ENCODE measurements at places on chromosomes 3 and 15.
A peak's percentile ranks its signal among the peaks of the same experiment; 100 is the strongest.

DNA sequence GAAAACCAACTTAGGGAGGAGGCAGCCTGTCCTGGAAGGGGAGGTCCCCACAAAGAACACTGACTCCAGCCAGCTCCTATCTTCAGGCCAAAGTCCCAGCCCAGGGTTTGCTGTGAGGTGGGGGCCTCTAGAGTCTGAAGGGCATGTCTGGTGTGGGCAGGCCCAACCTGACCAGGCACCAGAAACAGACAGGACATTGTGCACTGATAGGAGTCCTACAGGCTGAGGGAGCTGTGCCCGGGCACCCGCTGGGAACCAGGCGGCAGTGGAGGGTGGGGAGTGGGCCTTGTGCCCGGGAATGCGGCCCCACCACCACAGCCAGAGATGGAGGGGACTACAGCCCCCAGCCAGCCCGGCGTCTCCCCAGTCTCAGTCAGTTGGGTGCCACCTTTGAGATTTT, 161.4 kb downstream of the WNT7A start:
- DNase-seq, result no peak

GRCh38 chr3:114299421-114299820, 5.6 kb downstream of the TIGIT start:
- peak; percentile 20 for DNase-seq

- DNase-seq, result no peak
Measured at GRCh38 chr3:58514405-58514804, 22.5 kb downstream of the KCTD6 start.

DNA sequence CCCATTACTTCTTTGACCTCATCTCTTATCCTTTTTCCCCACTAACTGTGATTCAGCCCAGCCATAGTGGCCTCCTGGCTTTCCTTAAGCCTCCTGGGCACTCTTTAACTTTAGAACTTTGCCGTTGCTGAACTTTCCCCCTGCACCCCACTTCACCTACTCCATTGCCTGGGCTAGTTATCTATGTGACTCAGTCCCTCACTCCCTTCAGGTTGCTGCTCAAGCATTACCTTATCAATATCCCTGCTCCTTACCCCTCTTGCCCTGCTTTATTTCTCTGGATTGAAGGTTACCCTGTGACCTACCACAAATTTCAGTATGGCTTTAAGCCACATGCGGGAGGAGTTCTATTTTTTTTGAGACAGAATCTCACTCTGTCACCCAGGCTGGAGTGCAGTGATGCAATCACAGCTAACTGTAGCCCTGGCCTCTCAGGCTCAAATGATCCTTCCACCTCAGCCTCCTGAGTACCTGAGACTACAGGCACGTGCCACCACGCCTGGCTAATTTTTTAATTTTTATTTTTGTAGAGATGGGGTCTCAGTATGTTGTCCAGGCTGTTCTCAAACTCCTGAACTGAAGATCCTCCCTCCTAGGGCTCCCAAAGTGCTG, 3.4 kb downstream of the MON1A start:
- DNase-seq, result no peak

DNA sequence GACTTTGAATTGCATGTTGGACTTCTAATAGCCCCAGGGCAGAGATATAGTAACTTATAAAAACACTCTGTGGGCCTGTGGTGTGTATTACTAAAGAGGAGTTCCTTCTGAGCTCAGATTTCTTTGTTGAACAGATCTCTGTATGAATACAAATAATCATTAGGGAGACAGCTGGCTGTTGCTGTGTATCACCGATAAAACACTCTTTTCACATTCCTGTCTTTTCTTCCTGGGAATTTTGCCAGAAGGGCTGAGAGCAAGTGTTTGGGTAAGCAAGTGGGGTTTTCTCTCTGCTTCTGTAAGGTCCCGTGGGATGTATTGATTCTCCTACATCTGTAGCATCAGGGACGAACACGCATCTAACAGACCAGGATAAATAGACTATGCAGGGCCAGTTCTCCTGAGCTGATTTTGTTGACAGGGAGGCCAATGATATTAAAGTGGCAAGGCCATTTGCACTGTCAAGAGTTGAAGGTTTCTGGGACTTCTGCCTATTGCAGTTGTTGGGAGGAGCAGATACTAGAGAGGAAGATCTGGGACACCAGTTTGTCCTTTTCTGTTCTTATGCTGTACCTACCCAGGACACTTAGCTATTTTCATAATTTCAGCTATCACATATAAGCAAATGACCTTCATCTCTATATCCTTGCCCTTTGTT, 225.9 kb upstream of the CD96 start:
- no peak for DNase-seq

DNA sequence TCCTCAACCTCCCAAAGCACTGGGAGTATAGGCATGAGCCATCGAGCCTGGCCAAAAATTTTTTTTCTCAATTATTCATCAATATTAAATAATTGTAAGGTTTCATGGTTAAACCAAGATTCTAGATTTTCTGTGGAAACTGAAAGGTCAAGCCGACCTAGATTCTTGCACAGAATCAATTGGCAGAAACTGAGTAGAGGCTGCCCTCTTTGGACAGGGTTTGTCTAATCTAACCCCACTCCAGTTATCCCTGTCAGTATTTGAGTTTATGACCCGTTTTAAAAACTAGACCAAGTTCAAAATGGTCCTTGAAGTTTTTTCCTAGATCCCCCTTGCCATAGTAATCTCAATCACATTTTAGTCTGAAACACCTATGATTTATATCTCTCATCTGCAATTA, 8.6 kb upstream of the ADAM10 start:
- no peak for DNase-seq

DNA sequence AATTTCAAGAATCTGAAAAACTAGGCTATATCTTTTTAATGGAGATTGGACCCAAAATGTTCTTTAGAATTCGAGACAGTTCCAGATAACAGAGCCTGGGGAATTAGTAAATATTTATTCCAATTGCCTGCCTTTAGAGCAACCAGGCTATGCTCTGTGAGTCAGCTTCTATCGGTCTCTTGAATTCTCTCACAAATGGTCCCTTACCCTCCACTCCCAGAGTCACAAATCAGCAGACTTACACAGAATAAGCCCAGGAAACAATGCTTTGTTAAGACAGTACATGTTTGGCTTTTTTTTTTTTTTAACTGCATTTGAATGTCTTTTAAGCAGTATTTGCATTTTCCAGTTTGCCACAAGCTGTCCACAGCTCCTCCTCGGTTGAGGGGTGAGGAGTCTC, 460.7 kb upstream of the CBLB start:
- no peak for DNase-seq

- DNase-seq, result no peak
Measured at GRCh38 chr3:2947536-2947935, 162.6 kb downstream of the IL5RA start.

DNA sequence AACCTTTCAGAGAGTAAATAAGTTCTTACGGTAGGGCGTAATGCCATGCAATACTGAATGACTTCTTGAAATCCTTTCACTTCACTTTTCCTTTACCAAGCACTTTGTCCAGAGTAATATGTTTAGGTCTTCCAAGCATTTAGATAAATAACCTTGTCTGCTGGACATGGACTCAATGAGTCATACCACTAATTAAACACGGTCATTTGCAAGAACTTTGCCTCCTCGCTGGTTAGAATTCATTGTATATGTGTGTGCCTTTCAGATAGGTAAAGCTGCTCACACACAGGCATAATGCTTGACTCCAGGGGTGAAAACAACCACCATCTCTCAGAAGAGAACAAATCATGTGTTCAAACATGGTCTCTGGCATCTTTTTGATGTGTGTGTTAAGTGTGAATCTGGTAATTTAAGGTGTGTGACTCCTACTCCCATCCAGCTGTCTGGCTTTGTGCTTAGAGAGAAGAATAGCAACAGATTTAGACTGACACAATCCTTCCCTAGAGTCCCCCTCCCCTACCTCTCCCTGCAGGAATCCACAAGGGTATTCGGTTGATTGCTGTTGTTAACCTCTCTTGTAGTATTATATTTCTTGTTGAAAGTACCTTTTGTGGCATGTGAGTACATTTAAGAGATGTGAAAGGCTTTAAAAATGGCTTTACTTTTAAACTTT, 419.0 kb downstream of the CNTN4 start:
- no peak for DNase-seq

GRCh38 chr15:46956456-46956855, 760.8 kb upstream of the SEMA6D start:
- DNase-seq, result no peak

GRCh38 chr3:173007079-173007723, 133.8 kb downstream of the SPATA16 start:
- no peak for DNase-seq

All from central memory CD4-positive, alpha-beta T cell (primary cell).